ENCODE measurements at places on chromosomes 5 and 9.

DNA sequence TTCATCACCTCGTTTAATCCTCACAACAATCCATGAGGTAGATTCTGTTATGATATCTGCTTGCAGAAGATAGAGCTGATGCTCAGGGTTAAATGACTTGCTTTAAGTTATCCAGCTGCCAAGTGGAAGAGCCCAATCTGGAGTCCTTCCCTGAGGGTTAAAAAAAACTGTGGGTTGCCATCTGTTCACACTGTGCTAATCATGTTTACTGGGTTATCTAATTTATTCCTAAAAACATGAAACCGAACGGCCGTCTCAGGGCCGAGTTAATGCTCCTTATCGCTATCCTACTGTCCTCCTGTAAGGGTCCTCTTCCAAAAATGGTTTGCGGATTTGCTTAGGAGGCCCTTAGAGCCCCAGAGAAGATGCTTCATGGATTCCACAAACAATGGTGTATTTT, 153.3 kb downstream of the YIPF5 start:
- no peak for DNase-seq

- DNase-seq = no peak
These were observed 51.1 kb upstream of the COL5A1 start for GRCh38 chr9:134590240-134591081.

DNA sequence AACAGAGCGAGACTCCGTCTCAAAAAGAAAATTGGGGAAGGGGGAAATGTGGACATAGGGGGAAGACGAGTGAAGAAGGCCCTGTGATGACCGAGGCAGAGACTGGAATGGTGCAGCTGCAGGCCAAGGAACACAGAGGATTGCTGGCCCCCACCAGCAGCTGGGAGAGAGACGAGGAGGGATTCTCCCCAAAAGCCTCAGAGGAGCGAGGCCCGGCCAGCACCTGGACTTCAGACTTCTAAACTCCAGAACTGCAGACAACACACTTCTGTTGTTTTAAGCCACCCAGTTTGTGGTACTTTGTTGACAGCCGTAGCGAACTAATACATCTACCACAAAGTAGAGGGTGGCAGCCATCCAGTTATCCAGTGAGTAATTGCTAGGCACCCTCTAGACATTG, 124.6 kb downstream of the ATPSCKMT start:
- no peak for DNase-seq

- DNase-seq = no peak
These were observed 12.7 kb downstream of the GLIPR2 start for GRCh38 chr9:36149197-36149596.

DNA sequence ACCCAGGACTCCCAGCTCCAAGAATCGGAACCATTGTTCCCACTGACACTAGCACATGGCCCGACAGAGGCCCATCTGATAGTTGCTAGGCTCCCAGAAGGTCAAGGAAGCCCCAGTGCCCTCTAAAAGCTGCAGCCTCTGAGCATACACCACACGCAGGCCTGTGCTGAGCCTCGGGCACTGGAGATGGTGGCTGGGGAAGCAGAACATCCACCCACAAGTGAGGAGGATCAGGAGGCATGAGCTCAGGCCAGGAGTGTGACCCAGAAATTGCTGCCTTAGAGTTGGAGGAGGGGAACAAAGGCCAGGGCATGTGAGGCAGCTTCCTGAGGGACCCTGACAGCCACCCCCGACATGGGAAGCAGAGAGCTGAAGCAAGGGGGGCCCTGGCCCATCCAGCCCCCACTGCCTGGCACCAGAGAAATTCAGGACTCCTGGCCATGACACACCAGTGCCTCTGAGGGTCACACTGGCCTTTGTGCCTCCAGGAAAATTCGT, 21.4 kb downstream of the IPPK start:
- no peak for DNase-seq

GRCh38 chr5:162607879-162608278, 540.3 kb downstream of the GABRG2 start:
- no peak for DNase-seq

DNA sequence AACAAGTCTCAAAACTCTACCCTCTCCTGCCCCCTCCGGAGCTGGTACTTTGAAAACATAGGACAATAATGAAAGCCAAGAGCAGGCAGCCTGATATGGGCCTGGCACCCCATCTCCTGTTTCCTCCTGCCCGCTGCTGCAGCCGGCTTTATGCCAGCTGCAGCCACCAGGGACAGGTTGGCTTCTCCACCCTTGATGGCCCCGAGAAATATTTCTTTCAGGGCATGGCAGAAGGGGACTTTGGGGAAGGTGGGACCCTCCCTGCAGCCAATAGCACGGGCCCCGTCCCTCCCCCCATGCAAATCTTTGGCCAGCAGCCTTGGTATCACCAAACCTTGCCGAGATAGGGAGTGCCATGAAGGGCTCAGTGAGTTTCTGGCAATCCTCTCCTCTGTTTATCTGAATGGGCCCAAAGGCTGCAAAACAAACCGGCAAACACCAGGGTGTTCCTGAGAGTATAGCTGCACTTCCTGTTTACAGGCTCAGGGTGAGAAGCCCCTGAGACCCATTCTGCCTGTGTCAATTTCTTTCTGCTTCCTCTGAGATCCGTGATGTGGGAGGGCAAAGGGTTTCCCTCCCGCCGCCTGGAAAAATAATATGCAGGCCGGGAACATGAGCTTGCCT, 73.4 kb upstream of the BOD1 start:
- DNase-seq = no peak

GRCh38 chr9:77865385-77866047, 166.1 kb downstream of the GNAQ start:
- no peak for DNase-seq

GRCh38 chr5:98942847-98943246, 14.0 kb upstream of the CHD1 start:
- DNase-seq = no peak

Measured in GM12864 (cell line).